ENCODE measurements at places on chromosomes 5 and 9.

GRCh38 chr5:175853573-175854230 lies 17.7 kb upstream of the CPLX2 start:
- DNase-seq, result no peak

DNA sequence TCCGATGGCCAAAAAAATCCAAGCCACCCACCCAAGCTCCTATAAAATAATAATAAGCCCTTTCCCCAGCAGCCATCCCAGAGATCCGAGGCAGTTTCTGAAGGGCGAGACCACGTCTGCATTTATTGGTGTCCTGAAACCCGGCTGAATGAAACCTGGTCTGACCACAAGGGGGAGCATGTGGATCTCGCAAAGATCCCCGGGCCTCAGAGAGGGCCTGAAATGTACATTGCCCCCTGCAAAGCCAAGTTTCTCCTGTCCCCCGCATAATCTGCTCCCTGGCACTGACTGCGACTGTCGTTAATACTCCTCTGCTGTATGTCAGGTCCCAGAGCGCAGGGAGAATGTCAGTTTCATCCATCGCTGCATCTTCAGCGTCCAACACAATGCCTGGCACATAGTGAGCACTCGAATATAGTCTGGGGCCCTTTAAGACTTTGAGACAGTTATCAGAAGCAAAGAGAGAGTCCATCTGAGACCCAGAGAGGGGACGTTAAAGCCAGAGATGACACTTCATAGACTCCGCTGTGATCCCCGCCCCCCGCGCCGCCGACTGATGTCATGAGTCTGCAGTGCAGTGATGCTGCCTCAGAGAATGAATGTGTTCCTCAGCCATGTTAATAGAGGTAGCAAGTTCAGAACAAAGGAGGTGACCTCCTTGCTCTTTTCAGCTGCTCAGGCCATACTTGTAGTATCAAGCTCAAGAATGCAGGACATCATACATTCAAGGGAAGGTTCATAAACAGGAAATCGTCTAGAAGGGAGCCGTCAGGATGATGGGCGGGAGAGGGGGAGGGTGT lies 74.5 kb upstream of the BARHL1 start:
- DNase-seq, result peak; percentile 92

- DNase-seq, result no peak
These were observed 42.5 kb downstream of the SFXN1 start for GRCh38 chr5:175520873-175521272.

- DNase-seq, result no peak
These were observed 761.2 kb downstream of the SEMA5A start for GRCh38 chr5:8784692-8785091.

GRCh38 chr9:135374591-135374990 lies 105.0 kb upstream of the PPP1R26 start:
- no peak for DNase-seq

DNA sequence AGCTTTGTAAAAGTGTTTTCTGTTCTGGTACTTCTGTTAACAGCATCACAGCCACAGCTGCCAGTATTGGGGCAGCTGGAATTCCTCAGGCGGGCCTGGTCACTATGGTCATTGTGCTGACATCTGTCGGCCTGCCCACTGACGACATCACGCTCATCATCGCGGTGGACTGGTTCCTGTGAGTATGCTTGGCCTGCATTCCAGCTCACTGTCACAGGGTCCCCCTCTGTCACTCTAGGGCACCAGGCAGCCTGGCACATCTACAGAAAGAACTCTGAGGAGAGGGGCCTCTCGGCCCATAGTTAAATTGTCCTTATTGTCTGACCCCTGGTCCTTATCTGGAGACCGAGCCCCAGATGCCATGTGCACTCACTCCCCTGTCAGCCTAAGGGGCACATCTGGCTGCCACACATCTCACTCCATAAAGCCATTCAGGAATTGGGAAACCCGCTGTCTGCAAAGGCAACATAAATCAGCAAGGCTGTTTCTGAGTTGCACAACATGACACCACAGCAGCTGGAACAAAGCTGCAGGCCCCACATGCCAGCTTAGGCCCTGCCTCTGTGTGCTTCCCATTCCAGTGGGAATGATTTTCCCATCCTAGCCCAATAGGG lies 77.5 kb downstream of the SLC1A3 start:
- no peak for DNase-seq

GRCh38 chr5:128081111-128081851 lies 2.3 kb upstream of the SLC12A2 start:
- DNase-seq, result peak; percentile 71

GRCh38 chr9:78171651-78172050 lies 64.2 kb upstream of the CEP78 start:
- no peak for DNase-seq

DNA sequence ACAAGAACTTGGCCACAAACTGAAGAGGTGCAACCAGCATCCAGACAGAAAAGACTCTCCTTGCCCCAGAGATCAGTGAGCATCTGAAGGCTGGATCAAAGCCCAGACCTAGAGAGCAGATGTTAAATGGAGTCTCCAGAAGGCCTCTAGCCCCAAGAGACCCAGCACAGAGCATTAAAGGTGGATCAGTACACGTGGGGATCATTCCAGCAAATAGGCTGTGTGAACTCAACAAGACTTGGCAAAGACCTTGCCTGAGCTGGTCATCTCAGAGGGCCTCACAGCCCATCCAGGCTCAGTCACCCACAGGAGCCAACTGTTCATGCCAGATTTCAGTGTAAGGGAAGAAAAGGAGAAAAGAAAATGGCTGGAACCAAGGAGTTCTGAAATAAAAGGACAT lies 214.0 kb downstream of the ENC1 start:
- DNase-seq, result no peak

- DNase-seq, result no peak
These were observed 478 bp upstream of the SETD9 start for GRCh38 chr5:56908942-56909293.
